ENCODE measurements at places on chromosomes 13 and 19.

GRCh38 chr19:16888629-16889365, at the start of gene F2RL3:
Gene F2RL3, plus strand, starts transcription at chr19:16888999. Its CDS starts 191 bp downstream, at chr19:16889190.
- no peak within 1 kb of the TSS for H3K27ac ChIP-seq
- peaks cover 26% of the 10 kb centered on the region for H3K27me3 ChIP-seq
- H3K4me3 ChIP-seq = no peak within 1 kb of the TSS
- H3K4me1 ChIP-seq = peaks cover 18% of the 10 kb centered on the region
- no peak for DNase-seq

GRCh38 chr19:55012306-55012705, 25.8 kb downstream of the GP6 start:
- no peak overlapping the region for H3K27ac ChIP-seq
- no peaks in the 10 kb centered on the region for H3K36me3 ChIP-seq
- H3K4me3 ChIP-seq = no peak overlapping the region
- H3K27me3 ChIP-seq = no peaks in the 10 kb centered on the region

GRCh38 chr19:2533686-2534422, 57.9 kb downstream of the GADD45B start:
- no peak for DNase-seq
- H3K4me3 ChIP-seq = no peak overlapping the region
- no peaks in the 10 kb centered on the region for H3K36me3 ChIP-seq
- no peaks in the 10 kb centered on the region for H3K27me3 ChIP-seq
- no peak overlapping the region for H3K27ac ChIP-seq

- H3K36me3 ChIP-seq = no peaks in the 10 kb centered on the region
- peaks cover 33% of the 10 kb centered on the region for H3K4me1 ChIP-seq
- H3K27ac ChIP-seq = no peak overlapping the region
- no peak for DNase-seq
- H3K27me3 ChIP-seq = no peaks in the 10 kb centered on the region
Observed at GRCh38 chr13:40194224-40194806, 472.1 kb downstream of the FOXO1 start.

GRCh38 chr19:39729594-39729993, 8.2 kb downstream of the CLC start:
- no peak overlapping the region for H3K4me3 ChIP-seq
- no peaks in the 10 kb centered on the region for H3K27me3 ChIP-seq
- no peak for DNase-seq
- H3K4me1 ChIP-seq = no peaks in the 10 kb centered on the region

- DNase-seq = no peak
- peak within 1 kb of the TSS; percentile 26 for H3K4me3 ChIP-seq
- peaks cover 55% of the 10 kb centered on the region for H3K36me3 ChIP-seq
- H3K27ac ChIP-seq = peak within 1 kb of the TSS; percentile 51
- H3K27me3 ChIP-seq = no peaks in the 10 kb centered on the region
Observed at GRCh38 chr19:41575998-41576397, at the start of gene CEACAM21. Gene CEACAM21, plus strand, starts transcription at chr19:41576166. Its CDS starts 109 bp downstream, at chr19:41576275.

- H3K27ac ChIP-seq = no peak overlapping the region
- DNase-seq = no peak
- no peaks in the 10 kb centered on the region for H3K27me3 ChIP-seq
- peaks cover 92% of the 10 kb centered on the region for H3K36me3 ChIP-seq
- H3K4me3 ChIP-seq = no peak overlapping the region
Observed at GRCh38 chr19:7441468-7442146, 47.2 kb downstream of the PEX11G start.

- H3K27me3 ChIP-seq = no peaks in the 10 kb centered on the region
- no peak overlapping the region for H3K27ac ChIP-seq
Observed at GRCh38 chr19:37413313-37414084, 42.6 kb downstream of the ZNF527 start.

GRCh38 chr13:85040215-85040614, 759.0 kb downstream of the SLITRK6 start:
- H3K27me3 ChIP-seq = no peaks in the 10 kb centered on the region
- H3K4me3 ChIP-seq = no peak overlapping the region
- no peaks in the 10 kb centered on the region for H3K4me1 ChIP-seq
- no peaks in the 10 kb centered on the region for H3K36me3 ChIP-seq
- H3K27ac ChIP-seq = no peak overlapping the region

DNA sequence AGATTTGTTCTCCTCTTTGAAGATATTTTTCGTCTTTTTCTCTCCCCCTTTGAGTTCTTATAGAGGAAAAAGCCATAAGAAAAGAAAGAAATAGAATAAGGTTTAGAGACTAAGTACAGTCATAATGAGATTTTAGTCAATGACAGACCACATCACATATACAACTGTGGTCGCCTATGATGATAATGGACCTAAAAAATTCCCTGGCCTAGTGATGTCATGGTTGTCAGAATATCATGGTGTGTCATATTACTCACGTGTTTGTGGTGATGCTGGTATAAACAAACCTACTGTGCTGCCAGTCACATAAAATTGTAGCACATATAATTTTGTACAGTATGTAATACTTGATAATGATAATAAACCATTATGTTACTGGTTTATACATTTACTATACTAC, 1096.1 kb downstream of the OLFM4 start:
- H3K4me3 ChIP-seq = no peak overlapping the region
- no peak for DNase-seq
- no peaks in the 10 kb centered on the region for H3K27me3 ChIP-seq
- H3K36me3 ChIP-seq = no peaks in the 10 kb centered on the region
- no peaks in the 10 kb centered on the region for H3K4me1 ChIP-seq

DNA sequence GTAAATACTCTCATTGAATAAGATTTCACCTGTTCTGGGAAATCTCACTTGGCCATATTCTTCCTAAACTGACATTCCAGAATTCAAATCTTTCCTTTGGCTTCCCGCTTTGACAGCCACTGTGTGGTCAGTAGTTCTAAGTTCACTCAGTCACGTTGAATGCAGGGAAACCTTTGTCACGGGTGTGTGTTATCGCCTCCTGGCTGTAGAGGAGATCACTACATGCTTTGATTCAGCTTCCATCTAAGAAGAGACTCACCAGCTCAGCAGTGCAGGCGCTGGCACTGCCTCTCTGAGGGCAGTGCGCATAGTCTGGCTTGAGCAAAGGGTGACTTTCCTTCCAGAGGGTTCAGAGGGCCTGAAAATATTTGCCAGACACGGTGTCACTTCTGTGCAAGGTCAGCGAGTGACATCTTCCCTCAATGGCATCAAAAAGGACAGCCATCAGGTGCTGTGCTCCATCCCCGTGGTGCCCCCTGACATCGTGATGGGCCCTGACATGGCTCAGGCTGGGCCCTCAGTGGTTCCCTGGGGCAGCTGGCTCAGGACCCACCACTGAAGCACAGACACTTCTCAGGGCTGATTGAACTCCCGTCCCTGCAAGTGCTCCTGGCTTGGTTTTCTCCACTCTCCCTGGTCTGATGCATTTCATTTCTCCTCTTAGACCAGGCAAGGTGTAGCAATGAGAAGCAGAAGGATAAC, 635.4 kb upstream of the ARGLU1 start:
- no peak overlapping the region for H3K4me3 ChIP-seq
- H3K27ac ChIP-seq = no peak overlapping the region
- H3K27me3 ChIP-seq = no peaks in the 10 kb centered on the region
- DNase-seq = no peak

- DNase-seq = peak; percentile 30
- peak overlapping the region; percentile 37 for H3K4me3 ChIP-seq
- H3K27ac ChIP-seq = peak overlapping the region; percentile 29
- no peaks in the 10 kb centered on the region for H3K36me3 ChIP-seq
- H3K4me1 ChIP-seq = peaks cover 15% of the 10 kb centered on the region
- no peaks in the 10 kb centered on the region for H3K27me3 ChIP-seq
Observed at GRCh38 chr19:23799321-23799720, 40.6 kb upstream of the ZNF681 start.

DNA sequence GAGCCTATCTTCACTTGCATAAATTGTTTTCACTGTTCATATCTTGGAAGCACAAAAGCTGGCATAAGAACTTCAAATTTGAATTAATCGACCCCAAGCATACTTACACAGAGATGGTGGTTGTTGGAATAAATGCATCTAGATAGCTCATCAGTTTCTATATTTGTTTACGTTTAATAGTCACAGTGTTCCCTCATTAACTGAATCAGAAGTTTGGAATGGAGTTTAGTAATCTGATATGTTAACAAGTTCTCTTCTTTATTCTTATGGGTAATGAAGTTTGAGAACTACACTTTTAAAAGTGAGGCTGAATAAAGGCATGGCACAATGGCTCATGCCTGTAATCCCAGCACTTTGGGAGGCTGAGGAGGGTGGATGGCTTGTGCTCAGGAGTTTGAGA, 886.7 kb upstream of the PCDH20 start:
- no peaks in the 10 kb centered on the region for H3K27me3 ChIP-seq
- no peak overlapping the region for H3K4me3 ChIP-seq
- no peaks in the 10 kb centered on the region for H3K36me3 ChIP-seq
- H3K27ac ChIP-seq = no peak overlapping the region
- H3K4me1 ChIP-seq = no peaks in the 10 kb centered on the region

DNA sequence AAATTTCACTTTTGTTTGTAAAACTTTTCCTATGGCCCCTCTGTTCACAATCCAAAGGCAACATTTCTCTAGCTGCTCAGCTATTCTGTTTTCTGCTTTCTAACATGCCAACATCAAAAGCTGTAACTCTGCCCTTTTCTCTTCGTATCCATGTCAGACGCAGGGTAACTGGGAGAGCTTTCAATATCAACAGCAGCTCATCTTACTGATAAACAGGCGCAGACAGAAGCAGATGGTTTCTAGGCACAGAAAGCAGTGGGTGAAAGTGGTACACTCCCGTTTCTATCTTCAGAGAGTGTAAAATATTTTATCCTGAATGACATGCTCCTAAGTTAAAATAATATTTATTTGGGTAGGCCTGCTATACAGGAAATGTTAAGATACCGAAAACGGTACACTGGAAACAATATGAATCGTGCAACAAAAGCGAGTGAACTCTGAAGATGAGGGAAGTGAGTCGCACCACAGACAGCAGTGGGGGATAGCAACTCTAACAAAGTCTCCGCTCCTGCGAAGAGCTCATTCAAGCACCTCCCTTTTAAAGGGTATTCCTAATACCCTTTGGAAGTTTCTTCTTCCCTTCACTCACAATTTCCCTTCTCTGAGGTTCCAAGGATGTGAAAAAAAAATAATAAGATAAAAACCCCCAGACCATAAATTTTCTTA, 798.3 kb downstream of the GPC5 start:
- H3K4me3 ChIP-seq = no peak overlapping the region
- no peaks in the 10 kb centered on the region for H3K4me1 ChIP-seq
- no peaks in the 10 kb centered on the region for H3K36me3 ChIP-seq
- H3K27ac ChIP-seq = no peak overlapping the region
- H3K27me3 ChIP-seq = no peaks in the 10 kb centered on the region

DNA sequence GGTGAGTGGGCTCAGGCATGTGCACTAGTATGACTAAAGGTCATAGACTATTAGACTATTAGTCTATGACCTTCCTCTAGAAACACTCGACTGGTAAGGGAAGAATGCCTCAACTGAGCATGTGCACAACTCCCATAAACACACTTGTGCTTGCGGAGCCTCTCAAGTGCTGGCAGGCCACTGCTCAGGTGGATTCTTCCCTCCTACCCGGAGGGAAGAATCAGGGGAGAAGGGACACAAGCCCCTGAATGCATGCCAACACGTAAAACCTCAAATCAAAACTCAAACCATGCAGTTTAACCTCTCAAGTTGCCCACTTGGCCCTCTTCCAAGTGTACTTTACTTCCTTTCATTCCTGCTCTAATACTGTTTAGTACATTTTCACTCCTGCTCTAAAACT, 287.6 kb upstream of the SGCG start:
- no peaks in the 10 kb centered on the region for H3K4me1 ChIP-seq
- no peak for DNase-seq
- H3K27ac ChIP-seq = no peak overlapping the region
- H3K36me3 ChIP-seq = no peaks in the 10 kb centered on the region

- no peak overlapping the region for H3K27ac ChIP-seq
- H3K36me3 ChIP-seq = no peaks in the 10 kb centered on the region
- no peaks in the 10 kb centered on the region for H3K27me3 ChIP-seq
Observed at GRCh38 chr13:94661406-94661805, 50.9 kb downstream of the SOX21 start.

- no peak for DNase-seq
- peaks cover 12% of the 10 kb centered on the region for H3K36me3 ChIP-seq
- H3K27me3 ChIP-seq = no peaks in the 10 kb centered on the region
- peaks cover 35% of the 10 kb centered on the region for H3K4me1 ChIP-seq
- H3K4me3 ChIP-seq = no peak overlapping the region
Observed at GRCh38 chr19:11337080-11337479, 2.4 kb downstream of the RAB3D start.

DNA sequence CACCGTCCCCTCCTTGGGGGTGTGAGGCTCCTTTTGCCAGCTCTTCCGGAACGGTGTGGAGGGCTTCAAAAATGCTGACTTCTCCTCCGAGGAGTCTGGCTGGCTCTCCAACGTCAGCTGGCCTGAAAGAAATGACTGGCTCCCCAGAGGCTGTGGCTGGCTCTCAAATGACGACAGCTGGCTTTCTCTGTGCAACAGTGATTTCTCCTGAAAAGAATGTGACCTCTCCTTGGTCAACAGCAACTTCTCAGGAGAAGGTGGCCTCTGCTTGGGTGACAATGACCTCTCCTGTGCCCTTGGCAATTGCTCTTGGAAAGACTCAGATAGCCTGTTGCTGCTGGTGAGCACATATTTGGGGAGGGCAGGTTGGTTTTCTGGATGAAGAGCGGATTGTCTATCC, 29.2 kb downstream of the ONECUT3 start:
- no peak overlapping the region for H3K27ac ChIP-seq
- peaks cover 53% of the 10 kb centered on the region for H3K27me3 ChIP-seq
- H3K4me1 ChIP-seq = no peaks in the 10 kb centered on the region
- DNase-seq = no peak

GRCh38 chr13:33639626-33640080, 178.3 kb upstream of the RFC3 start:
- H3K27me3 ChIP-seq = no peaks in the 10 kb centered on the region
- DNase-seq = no peak
- H3K4me3 ChIP-seq = no peak overlapping the region
- no peaks in the 10 kb centered on the region for H3K4me1 ChIP-seq
- no peaks in the 10 kb centered on the region for H3K36me3 ChIP-seq

- DNase-seq = no peak
- H3K4me3 ChIP-seq = no peak overlapping the region
- peaks cover 12% of the 10 kb centered on the region for H3K4me1 ChIP-seq
- peaks cover 71% of the 10 kb centered on the region for H3K36me3 ChIP-seq
Observed at GRCh38 chr19:4664642-4665041, 5.5 kb downstream of the MYDGF start.

DNA sequence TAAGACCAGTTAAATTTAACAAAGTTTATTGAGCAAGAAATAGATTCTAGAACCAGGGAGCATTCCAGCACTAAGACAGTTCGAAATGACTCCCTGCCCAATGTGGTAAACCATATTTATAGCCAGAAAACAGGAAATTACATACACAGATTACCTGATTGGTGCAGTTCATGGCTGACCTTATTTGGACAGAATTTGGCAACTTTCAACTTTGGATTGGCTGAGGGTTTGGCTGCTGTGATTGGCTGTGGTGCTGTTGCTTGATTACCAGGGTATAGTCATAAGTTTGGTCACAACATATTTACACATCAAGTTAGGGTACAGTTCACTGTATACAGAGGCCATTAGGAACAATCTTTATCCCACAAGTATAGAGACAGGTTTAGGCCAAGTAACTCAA, 984.8 kb upstream of the MIR17HG start:
- H3K27ac ChIP-seq = no peak overlapping the region
- no peaks in the 10 kb centered on the region for H3K4me1 ChIP-seq
- no peak for DNase-seq
- H3K4me3 ChIP-seq = no peak overlapping the region
